Panc1 (cell line): ENCODE measurements at places on chromosomes 5 and 9. TPM values are rescaled to one million over a fixed set of nuclear protein-coding genes. Genes with fewer than 3 reads are reported as not detected.

NEUROG1 gene
- not detected for total RNA-seq

RNF130 gene
- 73.1 TPM for total RNA-seq

PCDHA9 gene
- total RNA-seq = 0.21 TPM

PCYOX1L gene
- 7.0 TPM for total RNA-seq

MARCHF11 gene
- total RNA-seq = not detected

SLC27A6 gene
- not detected for total RNA-seq

DELE1 gene
- 78.4 TPM for total RNA-seq

CCL27 gene
- 0.95 TPM for total RNA-seq

KIAA1958 gene
- total RNA-seq = 10.4 TPM

CCIN gene
- 0.13 TPM for total RNA-seq
